Right ventricle myocardium superior (tissue), 1 donor: ENCODE measurements at places on chromosomes 2 and 18.

DNA sequence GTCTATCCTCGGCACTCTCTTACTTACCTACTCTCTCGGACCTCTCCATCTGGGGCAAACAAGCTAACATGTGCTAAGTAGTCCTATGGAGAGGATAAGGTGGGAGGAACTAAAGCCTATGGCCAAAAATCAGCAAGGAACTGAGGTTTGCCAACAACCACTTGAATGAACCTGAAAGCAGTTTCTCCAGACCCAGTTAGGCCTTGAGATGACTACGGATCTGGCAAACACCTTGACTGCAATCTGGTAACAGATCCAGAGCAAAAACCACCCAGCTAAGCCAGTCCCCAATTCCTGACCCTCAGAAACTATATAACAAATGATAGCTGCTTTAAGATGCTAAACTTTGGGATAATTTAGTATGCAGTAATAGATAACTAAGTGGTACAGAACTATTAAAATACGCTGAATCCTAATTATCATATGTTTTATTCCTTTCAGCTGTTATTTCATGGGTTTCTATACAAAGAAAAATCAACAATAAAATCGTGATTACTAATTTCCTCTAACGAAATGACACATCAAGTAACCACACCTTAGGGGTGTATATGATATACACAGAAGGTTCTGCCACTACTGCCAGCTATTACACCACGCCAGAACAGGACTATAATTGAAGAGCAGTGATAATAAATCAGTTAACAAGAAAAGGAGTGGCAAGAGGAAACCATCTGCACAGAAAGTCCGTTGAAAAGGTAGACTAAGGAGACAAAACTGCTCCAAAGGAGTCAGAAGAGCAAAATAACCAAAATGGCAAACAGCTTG is 3.2 kb downstream of the FARSB start:
- DNase-seq = no peak

DNA sequence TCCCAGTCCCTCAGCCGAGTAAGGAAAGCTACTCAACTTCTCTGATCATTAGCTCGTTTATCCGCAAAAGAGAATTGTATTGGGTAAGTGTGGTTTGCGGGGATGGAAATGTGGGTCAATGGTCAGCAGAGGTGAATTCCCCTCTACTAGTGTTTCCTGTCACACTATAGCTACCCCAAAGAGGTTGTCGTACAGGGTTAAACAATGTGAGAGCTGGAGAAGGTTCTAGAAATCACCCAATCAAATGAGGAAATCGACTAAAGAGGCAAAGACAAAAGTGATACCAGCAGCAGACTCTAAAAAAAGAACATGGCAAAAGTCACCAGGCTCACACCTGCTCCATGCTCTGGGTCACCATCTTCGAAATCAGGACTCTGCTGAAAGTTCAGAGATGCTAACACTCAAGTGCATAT is 144.7 kb upstream of the ITGA4 start:
- DNase-seq = no peak

GRCh38 chr2:118122594-118123281 is 34.5 kb downstream of the INSIG2 start:
- no peak for DNase-seq

GRCh38 chr18:26771524-26771923 is 94.0 kb downstream of the AQP4 start:
- DNase-seq = no peak

GRCh38 chr2:113324684-113325160 is 46.0 kb upstream of the PAX8 start:
- DNase-seq = peak; percentile 61

DNA sequence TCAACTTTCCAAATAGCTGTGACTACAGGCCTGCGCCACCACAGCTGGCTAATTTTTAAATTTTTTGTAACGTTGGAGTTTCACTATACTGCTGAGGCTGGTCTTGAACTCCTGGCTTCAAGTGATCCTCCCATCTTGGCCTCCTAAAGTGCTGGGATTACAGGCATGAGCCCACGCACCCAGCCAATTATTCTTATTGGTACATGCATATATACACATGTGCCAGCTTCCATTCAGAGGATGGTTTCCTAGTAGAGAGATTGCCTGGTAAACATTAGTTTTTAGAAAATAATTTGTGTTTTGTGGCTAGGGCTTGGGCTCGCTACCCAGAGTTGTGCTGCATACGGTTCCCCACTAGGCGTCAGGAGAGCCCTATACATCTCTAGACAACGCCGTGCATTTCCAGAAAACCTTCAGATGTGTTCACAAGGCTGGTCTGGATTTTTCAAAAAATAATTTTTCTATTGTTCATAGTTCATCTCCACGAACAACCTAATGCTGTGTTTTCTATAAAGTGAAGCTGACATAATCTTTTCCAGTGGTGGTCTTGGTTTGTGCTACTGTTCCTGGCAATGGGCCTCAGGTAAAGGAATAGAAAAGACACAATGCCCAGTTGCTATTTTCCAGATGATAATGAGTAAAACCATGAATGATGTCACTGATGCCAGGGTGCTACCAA is 14.6 kb upstream of the AFG3L2 start:
- no peak for DNase-seq

DNA sequence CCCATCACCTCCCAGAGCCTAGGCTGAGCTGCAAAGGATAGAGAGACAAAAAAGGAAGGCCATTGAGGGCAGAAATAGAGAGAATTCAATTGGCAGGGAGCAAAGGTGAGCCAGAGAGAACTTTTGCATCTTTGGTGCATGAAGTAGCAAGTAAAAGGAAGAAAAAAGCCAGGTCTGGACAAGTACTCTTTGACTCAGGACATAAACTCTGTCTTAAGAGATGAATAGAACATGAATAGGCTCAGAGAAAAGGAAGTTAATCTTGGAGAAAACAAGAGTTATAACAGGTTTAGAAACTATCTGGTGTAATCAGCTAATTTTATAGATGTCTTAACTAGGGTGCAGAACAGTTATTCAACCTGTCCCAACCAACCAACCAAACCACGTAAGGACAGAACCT is 95.2 kb downstream of the CNTNAP5 start:
- DNase-seq = no peak

DNA sequence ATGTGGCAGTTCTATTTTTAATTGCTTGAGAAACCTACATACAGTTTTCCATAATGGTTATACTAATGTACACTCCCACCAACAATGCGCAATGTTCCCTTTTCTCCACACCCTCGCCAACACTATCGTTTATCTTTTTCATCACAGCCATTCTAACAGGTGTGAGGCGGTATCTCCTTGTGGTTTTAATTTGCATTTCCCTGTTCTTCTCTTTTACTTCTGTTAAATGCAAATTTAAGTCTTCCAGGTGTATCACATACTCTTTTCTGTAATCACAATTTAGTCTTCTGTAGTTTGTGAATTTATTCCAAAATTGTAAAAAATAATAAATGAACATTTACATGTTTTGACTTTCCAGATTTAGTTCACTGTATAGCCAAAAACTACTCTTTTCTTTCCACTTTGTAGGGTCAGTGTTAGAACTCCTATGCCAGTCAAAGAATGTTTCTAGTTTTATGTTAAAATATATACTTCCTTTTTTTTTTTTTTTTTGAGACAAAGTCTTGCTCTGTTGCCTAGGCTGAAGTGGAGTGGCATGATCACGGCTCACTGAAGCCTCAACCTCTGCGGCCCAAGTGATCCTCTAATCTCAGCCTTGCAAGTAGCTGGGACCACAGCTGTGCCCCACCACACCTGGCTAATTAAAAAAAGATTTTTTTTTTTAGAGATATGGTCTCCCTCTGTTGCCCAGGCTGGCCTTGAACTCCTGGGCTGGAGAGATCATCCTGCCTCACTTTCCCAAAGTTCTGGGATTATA is 15.4 kb upstream of the ACYP2 start:
- DNase-seq = no peak

DNA sequence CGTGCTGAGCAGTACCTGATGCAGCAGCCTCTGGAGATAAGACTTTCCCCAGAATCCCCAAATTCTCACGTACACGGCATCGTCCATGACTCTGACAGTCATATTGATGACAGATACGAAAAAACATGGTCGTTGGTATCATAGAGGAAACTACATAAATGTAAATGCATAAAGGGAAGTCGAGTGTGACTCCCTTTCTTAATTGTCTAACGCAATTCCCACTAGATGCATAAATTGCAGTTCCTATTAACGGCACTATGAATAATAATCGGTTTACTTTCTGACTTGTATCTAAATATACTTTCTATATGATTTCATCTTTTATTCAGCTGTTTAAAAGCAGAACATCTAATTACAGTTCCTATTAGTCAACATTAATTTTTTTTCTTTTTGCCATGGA is 322.6 kb upstream of the REV1 start:
- no peak for DNase-seq

GRCh38 chr2:96508521-96509113 is 3.5 kb upstream of the NEURL3 start:
- DNase-seq = no peak

- DNase-seq = no peak
Measured at GRCh38 chr2:88680916-88681315, 10.6 kb upstream of the RPIA start.

DNA sequence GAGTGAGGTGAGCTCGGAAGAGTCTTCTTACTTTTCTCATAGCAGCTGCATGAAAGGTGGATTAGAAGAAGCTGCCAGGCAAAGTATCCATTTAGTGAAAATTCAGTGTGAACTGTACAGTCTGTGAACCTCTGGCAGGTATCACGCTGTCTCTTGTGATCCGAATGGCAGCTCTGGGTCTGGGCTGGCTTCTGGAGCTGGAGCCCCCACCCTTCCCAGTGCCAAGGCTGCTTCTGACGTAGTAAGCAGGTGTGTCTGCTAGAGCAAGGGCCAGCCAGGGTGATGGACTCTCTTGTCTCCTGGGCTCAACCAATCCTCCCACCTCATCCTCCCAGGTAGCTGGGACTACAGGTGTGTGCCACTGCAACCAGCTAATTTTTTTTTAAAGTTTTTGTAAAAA is 14.0 kb upstream of the NTSR2 start:
- peak; percentile 12 for DNase-seq

- no peak for DNase-seq
Measured at GRCh38 chr2:21972586-21972985, 848.8 kb downstream of the TDRD15 start.

- no peak for DNase-seq
Measured at GRCh38 chr2:121536850-121537557, 6.3 kb downstream of the RNU4ATAC start.

- DNase-seq = no peak
Measured at GRCh38 chr2:107364361-107364950, 462.2 kb upstream of the RGPD4 start.

DNA sequence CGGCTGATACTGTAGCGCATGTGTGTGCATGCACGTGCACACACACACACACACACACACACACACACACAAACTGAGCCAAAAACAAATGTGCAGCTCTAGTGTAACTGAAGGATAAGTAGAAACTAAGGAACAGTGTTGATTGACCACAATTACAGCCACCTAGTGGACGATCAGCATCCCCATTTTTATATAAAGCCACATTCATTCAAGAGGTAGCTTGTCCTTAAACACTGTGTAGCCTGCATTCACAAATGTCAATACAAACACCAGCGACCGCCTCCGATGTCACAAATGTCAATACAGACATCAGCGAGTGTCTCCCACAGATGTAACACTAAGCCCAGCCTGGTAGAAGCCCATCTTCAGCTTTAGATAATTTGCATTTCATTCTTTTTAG is 167.4 kb downstream of the PTGR3 start:
- no peak for DNase-seq

DNA sequence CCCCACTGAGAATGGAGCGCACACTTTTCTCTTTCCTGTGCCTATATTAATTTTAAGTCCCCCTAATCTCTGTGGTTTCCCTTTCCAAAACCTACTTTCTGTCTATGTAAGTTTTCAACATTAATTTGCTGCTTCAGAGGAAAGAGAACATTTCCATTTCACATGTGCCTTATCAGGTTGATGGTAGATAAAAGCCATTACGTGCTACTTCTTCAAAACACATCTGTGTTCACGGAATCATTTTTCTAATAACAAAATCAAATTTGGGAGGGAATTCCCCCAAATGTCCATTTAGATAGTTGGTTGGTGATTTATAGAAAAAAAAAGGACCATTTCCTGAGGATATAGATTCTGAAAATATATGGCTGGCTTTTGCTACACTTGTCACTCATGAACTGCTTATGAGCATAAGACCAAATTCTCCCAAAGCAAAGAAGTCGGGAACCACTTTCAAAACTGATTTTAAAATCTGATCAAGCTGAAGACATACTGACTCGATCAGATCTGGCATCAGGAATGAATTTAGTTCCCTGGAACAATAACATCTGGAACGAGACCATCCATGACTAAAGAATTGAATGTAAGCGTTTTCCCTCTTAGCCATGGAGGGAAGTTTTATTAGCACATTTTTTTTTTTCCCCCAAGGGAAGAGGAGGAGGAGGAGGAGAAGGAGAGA is 8.2 kb downstream of the PTGR3 start:
- DNase-seq = no peak

GRCh38 chr2:65276609-65277008 is 49.0 kb downstream of the ACTR2 start:
- no peak for DNase-seq

DNA sequence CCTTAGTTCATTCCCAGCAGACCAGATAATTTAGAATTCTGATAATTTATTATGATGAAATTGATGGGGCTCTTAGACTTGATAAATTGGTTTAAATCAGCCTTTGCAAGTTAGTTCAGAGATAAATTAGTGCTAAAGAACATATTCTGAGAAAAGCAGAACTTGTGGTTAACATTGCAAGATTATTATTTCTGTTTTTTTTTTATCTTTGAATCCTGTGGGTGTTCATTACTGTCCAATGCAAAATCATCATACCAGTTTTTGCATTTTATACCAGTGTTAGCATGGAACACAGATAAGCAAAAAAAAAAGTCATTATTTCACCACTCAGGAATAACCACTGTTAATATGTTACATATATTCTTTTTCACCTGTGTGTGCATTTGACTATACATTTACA is 9.1 kb downstream of the SEPTIN2 start:
- no peak for DNase-seq

- no peak for DNase-seq
Measured at GRCh38 chr18:69597561-69597960, 196.9 kb downstream of the DOK6 start.

DNA sequence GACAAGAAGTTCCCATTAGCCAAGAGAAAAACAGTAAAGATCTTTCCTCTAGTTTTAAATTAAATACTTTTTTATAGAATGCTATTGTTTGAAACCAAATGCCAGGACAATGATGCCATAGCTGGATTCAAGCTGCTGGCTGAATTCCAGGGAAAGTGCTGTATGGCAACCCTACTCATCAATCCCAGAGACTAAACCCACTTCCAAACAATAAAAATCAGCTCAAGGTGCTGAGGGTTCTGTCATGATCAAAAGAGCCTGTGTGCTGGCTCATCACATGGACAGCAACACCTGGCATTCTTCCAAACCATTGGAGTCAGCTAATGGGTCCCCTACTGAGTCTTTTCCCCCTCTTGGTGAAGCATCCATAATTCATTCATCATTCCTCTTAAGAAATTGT is 53.7 kb upstream of the PARD3B start:
- DNase-seq = no peak
